Activated CD4-positive, alpha-beta T cell treated with anti-CD3 and anti-CD28 coated beads, Interleukin-2, amount 50 U/mL, for 1 hour (primary cell): ENCODE measurements at places on chromosomes 16 and 17.

- DNase-seq: no peak
Measured at GRCh38 chr16:68985268-68985667, 120.2 kb upstream of the HAS3 start.

DNA sequence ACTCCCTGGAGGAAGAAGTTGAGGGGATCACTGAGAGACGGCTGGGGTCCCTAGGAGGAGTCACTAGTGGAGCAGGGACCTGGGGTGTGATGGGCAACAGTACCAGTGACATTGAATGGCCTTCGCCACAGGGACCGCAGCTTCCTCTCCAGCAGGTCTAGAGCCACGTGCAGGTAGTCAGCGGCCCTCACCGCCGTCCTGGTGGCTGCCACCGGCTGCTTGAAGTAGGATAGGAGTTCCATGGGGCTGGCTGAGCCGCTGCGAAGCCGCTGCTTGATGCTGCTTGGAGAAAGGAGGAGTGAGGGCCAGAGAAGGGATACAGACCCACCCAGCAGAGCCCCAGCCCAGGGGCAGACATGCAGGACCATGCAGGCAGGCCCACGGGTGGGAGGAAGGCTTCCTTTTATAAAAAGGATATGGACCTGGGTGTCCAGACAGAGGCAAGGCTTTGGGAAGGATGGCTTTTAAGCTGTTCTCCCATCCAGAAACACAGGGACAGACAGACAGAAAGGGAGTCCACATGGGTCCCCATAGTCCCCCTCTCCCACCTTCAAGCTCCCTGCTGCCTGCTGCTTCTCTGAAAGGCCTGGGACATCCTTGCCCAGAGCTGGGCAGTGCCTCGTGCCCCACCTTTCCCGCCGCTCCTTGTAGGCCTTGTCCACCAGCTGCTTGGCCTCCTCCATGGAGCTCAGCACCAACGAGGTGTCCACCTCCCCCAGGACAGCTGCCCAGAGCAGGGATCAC lies 827 bp downstream of the MPO start:
- DNase-seq: no peak

- DNase-seq: no peak
Measured at GRCh38 chr16:73878611-73879010, 418.0 kb upstream of the PSMD7 start.

GRCh38 chr17:56290101-56290801 lies 137.0 kb downstream of the ANKFN1 start:
- no peak for DNase-seq

DNA sequence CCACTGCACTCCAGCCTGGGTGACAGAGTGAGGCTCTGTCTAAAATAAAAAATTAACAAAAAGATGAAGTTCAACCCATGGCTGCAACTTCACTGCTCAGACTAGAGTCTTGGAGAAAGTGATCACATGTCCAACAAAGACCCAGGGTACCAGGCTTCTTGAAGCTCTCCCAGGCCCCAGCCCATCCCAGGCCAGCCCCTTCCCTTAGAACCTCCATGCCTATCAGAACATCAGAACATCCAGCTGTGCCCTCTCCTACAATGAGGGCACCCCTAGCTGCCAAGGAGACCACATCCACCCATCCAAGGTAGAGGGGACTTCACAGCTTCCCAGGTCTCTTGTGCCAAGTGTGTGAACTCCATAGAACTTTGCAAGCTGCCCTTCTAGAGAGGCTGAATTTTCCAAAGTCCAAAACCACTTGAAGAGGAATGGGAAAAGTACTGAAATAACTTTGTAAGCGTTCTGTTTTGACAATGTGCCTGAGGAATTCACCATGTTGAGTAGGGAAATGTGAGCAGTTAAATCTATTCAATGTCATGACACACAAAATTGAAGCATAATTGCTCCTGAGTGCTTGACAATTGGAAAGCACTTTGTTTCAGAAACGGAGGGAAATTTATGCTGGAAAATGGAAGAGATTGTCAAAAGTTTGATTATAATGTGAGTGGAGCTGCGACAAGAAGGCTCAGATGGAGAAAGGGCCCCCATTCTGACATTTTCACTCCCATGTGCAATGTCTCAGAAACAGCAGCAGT lies 230.4 kb downstream of the ZNF423 start:
- no peak for DNase-seq

DNA sequence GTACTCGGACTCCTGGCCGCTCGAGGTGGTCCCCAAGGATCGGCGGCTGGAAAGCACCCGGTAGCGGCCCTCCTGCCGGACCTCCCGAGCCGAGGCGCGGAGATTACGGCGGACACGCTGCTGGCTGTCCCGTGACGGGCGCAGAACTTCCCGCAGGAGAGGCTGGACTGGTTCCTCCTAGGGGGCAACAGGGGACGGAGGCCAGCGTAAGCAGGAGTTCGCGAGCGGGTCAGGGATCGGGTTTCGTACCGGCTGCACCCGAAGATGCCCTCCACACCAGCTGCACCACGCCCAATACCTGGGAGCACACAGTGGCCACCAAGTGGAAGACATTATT lies 341 bp downstream of the SLC7A6OS start:
- DNase-seq: no peak

GRCh38 chr16:64629622-64630021 lies 492.2 kb downstream of the CDH11 start:
- no peak for DNase-seq
